ENCODE measurements at places on chromosomes 6 and 20. TPM values are rescaled to one million over a fixed set of nuclear protein-coding genes. Genes with fewer than 3 reads are reported as not detected.

The CRISP3 gene
- not detected for total RNA-seq

The RFX6 gene
- not detected for total RNA-seq

The MUC22 gene
- total RNA-seq, result not detected

The CLDN20 gene
- not detected for total RNA-seq

The SLC32A1 gene
- total RNA-seq, result not detected

The GZF1 gene
- 11.8 TPM for total RNA-seq

Data from pulmonary artery endothelial cell (primary cell).